Small intestine (tissue), 16 donors: ENCODE measurements at places on chromosomes 3 and 15.

GRCh38 chr3:148879256-148879655, 14.2 kb downstream of the CPA3 start:
- no peak for DNase-seq

GRCh38 chr3:182420741-182421140, 372.6 kb upstream of the ATP11B start:
- DNase-seq: no peak

- DNase-seq: no peak
These were observed 9.0 kb downstream of the GASK1A start for GRCh38 chr3:42988097-42988496.

DNA sequence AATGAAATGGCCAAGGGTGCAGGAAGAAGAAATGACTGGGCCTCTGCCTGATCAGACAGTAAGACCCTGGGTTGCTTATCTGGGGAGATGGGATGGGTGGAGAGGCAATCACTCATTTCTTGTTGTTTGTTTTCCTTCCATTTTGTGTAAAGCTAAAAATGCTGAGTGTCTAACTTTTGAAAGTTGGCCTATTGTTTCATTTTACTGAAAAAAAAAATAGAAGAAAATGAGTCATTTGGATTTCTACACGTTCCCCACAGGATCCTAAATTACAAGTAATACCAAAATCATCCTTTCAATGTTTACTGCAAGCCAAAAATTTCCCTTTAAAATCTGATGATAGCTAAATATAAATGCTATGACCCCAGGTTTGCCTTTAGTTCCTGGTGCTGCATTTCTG, 30.6 kb downstream of the PTX3 start:
- DNase-seq: no peak

- DNase-seq: no peak
These were observed 37.6 kb downstream of the GMPS start for GRCh38 chr3:155908086-155908485.

GRCh38 chr3:45628746-45629145, 34.2 kb downstream of the LIMD1 start:
- no peak for DNase-seq

DNA sequence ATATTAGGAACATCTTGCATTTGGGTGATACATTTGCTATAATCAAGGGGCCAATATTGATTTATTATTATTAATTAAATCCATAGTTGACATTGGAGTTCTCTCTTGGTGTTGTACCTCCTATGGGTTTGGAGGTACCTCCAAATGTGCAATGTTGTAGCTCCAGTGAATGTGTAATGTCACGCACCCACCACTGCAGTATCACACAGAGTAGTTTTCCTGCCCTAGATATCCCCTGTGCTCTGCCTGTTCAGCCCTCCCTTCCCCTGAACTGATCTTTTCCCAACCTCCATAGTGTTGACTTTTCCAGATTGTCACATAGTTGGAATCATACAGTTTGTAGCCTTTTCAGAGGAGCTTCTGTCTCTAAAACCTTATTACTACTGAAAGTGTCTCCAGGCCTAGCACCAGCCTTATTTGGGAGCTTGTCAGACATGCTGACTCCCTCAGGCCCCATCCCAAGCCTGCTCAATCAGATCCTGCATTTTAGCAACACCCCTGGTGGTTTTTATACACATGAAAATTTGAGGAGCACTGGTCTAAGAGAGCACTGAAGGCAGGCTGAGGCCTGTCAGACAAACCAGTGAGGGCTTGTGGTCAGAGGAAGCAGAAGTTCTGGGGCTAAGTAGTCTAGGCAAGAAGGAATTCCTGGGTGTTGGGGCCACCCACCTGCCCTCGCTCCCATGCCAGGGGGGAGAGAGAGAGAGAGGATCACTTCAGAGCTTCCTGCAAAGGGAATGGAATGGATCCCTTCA, 73.4 kb downstream of the SLC6A11 start:
- no peak for DNase-seq

DNA sequence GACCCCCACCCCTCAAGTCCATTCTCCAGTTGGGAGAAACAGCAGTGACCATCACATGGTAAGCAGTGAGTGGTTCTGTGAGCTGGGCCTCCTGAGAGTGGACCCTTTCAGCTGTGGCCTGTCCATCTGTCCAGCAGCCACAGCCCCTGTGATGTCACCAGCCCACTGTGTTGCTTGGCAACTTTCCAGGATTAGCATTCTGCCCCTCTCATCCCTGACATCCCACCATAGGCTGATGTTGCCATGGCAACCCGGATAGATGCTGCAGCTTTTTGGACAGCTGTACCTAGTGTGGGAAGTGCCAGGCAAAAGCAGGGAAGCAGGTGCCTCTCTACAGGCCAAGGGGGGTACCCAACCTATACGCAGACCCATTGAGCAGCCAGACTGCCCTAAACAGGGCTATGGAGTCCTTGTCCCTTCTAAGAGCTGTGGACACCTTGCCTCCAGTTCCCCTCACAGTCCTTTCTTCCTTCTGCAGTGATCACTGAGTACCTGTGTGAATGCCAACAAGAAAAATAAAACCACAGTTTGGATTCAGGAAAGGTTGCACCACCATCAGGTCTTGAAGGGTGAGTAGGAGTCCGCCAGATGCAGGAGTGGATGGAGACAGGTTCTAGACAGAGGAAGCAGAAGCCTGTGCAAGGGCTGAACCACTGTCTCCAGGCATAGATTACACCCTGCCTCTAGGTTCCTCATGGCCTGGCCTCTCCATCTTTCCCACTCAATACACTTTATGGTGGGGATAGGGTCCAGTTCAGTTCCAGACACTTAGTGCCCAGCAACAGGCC, at the start of gene DNAH1:
Gene DNAH1, plus strand, starts transcription at position 343 of the 788 bp plus-strand sequence. CDS start 6,124 bp downstream, outside the sequence.
- no peak for DNase-seq
